CD14-positive monocyte (primary cell): ENCODE measurements at places on chromosomes 6 and 20. TPM values are rescaled to one million over a fixed set of nuclear protein-coding genes. Genes with fewer than 3 reads are reported as not detected.

- no peaks in the 10 kb centered on the region for H3K36me3 ChIP-seq
- H3K4me3 ChIP-seq, result peak within 1 kb of the TSS; percentile 37
- no peak within 1 kb of the TSS for H3K27ac ChIP-seq
- H3K27me3 ChIP-seq, result peaks cover 55% of the 10 kb centered on the region
These were observed at the start of gene DDR1 for GRCh38 chr6:30883685-30884520. DDR1 (plus strand) TSS chr6:30884519; CDS start chr6:30888730, 4,211 bp downstream.

DNA sequence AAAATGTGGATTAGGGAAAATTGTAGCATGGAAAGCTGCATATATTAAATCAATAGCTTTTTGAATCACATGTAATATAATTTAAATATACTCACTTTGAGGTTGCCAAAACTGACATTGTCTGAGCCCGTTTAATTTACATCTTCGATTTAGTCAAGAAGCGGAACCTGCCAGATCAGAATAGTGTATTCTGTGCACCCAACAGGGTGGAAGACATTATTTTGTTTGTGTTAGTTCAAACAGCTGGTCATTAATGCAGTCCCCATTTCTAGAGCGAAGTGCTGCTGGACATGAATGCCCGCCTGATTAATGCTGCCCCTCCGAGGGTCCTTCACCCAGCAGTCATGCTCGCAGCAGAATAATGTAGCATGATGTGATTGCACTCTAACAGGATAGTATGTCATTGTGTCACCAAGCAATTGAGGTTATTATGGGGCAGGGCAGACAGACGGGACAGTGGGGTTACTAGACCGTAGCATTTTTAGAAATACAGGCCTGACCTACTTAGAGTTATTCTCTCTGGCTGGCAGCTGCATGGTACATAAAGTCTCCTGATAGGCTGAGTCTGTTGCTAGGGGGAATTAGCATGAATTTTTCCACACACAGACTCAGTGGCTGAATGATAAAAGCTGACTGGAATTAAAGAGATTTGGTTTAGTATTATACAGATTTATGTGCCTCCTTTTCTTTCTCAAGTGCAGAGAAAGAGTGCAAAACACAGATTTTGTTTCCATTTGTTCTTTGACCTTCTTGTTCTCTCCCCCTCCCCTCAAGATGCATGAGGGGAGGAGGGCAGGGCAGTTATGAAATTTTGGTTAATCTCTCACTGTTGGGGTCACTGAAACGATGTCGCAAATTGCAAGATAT lies 147.1 kb downstream of the PRL start:
- H3K36me3 ChIP-seq, result no peaks in the 10 kb centered on the region
- no peak overlapping the region for H3K4me3 ChIP-seq
- DNase-seq, result no peak
- no peaks in the 10 kb centered on the region for H3K27me3 ChIP-seq
- H3K4me1 ChIP-seq, result peaks cover 24% of the 10 kb centered on the region

- no peak overlapping the region for H3K4me3 ChIP-seq
- no peaks in the 10 kb centered on the region for H3K27me3 ChIP-seq
- H3K36me3 ChIP-seq, result no peaks in the 10 kb centered on the region
- H3K27ac ChIP-seq, result no peak overlapping the region
- H3K4me1 ChIP-seq, result peaks cover 46% of the 10 kb centered on the region
These were observed 57.0 kb downstream of the TNFAIP3 start for GRCh38 chr6:137923866-137924653.

GRCh38 chr6:37812841-37813240 lies 6.7 kb upstream of the ZFAND3 start:
- DNase-seq, result peak; percentile 19
- H3K4me1 ChIP-seq, result peaks cover 12% of the 10 kb centered on the region
- H3K36me3 ChIP-seq, result no peaks in the 10 kb centered on the region

DNA sequence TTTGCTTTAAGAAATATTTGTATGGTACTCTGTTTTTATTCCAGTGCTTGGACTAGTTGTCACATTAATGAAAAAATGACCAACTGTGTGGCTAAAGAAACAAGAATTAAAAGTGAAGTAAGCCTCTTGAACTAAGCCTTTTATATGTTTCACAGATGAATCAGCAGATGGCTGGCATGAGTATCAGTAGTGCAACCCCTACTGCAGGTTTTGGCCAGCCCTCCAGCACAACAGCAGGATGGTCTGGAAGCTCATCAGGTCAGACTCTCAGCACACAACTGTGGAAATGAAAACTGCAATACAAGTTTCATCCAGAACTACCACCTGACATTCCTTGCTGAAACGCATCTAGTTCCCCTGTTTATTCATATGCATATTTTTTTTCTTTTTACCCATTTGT lies 96.8 kb downstream of the B3GAT2 start:
- DNase-seq, result no peak
- H3K36me3 ChIP-seq, result peaks cover 29% of the 10 kb centered on the region
- H3K27me3 ChIP-seq, result no peaks in the 10 kb centered on the region
- H3K27ac ChIP-seq, result no peak overlapping the region
- H3K4me1 ChIP-seq, result no peaks in the 10 kb centered on the region

DNA sequence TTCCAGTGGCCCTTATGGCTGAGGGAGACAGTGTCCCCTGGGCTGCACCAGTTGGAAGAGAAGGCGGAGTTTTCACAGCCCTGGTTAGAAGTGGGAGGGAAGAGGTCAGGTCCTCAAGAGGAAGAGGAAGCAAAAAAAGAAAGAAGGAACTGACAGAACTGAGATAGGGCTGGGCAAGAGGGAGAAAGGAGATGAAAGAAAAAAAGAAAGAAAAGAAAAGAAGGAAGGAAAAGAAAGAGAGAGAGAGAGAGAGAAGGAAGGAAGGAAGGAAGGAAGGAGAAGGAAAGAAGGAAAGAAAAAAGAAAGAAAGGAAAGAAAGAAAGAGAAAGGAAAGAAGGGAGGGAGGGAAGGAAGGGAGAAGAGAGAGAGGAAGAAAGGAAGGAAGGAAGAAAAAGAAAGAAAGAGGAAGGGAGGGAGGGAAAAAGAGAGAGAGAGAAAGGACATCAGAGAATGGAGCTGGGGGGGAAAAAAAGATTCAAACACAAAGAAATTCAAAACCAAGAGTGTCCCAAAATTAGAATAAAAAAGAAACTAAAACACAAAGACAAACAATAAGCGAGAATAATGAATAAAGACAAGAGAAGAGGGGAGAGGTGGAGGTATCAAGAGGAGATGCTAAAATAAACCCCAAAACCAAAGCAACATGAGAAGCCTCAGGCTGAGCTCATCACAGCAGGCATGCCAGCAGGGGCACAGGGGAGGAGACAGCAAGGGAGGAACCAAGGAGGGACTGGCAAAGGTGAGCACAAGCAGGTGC lies 5.3 kb upstream of the FUCA2 start:
- H3K4me3 ChIP-seq, result no peak overlapping the region
- DNase-seq, result peak; percentile 26
- no peaks in the 10 kb centered on the region for H3K27me3 ChIP-seq
- H3K36me3 ChIP-seq, result no peaks in the 10 kb centered on the region
- H3K27ac ChIP-seq, result peak overlapping the region; percentile 30

DNA sequence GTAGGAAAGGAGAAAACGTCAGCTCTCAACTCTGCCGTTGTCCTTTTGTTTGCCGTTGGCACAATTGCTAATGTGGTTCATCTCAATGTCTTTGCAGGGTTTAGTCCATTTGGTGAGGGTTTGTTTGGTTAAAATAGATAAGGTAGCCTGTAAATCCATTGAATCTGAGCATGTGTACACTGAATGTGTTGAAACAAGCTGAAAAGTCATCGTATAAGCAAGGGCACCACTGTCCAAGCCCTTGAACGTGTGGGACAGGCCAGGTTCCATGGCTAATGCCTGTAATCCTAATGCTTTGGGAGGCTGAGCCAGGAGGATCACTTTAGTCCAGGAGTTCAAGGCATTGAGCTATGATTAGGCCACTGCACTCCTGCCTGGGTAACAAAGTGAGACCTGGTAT lies 224.7 kb upstream of the PLCB4 start:
- DNase-seq, result no peak
- H3K4me3 ChIP-seq, result no peak overlapping the region
- no peaks in the 10 kb centered on the region for H3K27me3 ChIP-seq
- H3K27ac ChIP-seq, result no peak overlapping the region
- H3K36me3 ChIP-seq, result no peaks in the 10 kb centered on the region
- H3K4me1 ChIP-seq, result no peaks in the 10 kb centered on the region

DNA sequence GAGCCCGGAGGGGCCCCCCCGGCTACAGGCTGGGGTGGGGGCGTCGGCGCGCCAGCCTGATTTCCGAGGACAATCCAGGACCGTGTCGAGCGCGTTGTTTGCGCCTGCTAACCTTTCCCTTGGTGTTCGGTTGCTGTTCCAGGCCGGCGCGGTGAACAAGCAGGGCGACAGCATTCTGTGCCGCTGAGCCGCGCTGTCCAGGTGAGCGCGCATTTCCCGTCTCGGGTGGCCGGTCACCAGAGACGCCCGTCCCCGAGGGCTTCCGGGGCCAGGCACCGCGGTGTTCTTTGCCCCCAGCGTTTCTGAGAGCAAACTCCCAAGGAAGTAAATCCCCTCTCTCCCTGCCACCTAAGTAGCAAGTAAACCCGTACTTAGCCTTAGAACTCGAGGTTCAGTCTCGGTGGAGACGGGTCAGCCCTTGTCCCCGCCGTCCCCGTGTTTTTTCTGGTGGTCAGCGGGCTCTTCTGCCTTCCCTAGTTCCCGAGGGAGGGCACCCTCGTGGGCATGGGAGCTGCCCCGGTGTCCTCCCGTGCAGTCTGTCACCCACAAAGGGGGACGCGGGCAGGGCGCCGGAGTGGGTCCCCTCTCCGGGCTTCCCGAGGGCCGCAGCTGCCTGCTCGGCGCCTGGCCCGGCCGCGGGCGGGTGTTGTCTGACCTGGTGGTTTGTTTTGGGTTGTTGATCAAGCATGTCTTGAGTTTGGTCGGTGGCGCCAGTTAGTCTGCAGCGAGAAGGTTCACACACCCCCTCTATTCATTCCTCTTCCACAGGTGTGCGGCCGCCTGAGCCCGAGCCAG lies 1.5 kb downstream of the ID4 start:
- no peak overlapping the region for H3K27ac ChIP-seq
- DNase-seq, result no peak
- H3K4me1 ChIP-seq, result no peaks in the 10 kb centered on the region
- peaks cover 80% of the 10 kb centered on the region for H3K27me3 ChIP-seq

DNA sequence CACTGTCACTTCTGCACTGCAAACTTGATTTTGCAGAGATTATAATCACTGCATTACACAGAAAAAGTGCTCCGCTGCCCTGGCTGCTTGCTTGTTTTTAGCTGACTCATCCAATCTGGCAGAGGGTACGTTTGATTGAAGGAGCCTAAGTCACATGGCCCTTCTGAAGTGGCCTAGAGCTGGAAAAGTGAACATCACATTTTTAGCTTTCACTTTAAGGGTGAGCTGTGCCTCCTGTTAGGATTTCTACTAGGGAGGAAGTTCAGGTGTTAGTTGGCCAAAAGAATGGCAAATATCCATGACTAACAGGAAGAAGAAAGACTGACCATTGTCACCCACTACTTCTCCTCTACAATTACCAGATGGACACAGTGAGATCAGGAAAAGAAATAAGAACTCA lies 889.1 kb upstream of the MAP3K7 start:
- H3K27me3 ChIP-seq, result peaks cover 3% of the 10 kb centered on the region
- H3K4me3 ChIP-seq, result no peak overlapping the region
- no peaks in the 10 kb centered on the region for H3K4me1 ChIP-seq
- H3K27ac ChIP-seq, result no peak overlapping the region
- no peak for DNase-seq

GRCh38 chr6:89073840-89074239 lies 6.7 kb upstream of the PNRC1 start:
- H3K27me3 ChIP-seq, result no peaks in the 10 kb centered on the region
- peak overlapping the region; percentile 71 for H3K4me3 ChIP-seq
- H3K4me1 ChIP-seq, result peaks cover 31% of the 10 kb centered on the region

GRCh38 chr20:41118632-41119031 lies 18.7 kb upstream of the PLCG1 start:
- no peak overlapping the region for H3K4me3 ChIP-seq
- H3K27me3 ChIP-seq, result no peaks in the 10 kb centered on the region
- peaks cover 100% of the 10 kb centered on the region for H3K36me3 ChIP-seq
- H3K4me1 ChIP-seq, result no peaks in the 10 kb centered on the region

DPPA5 gene
- not detected for polyA plus RNA-seq

HLA-DQB2 gene
- polyA plus RNA-seq, result not detected

TMEM244 gene
- not detected in 2 replicates for polyA plus RNA-seq
